Colonic mucosa (tissue), 4 donors: ENCODE measurements at places on chromosomes 5 and 9. TPM values are rescaled to one million over a fixed set of nuclear protein-coding genes. Genes with fewer than 3 reads are reported as not detected.

GRCh38 chr5:72191404-72191803, 84.1 kb downstream of the MAP1B start:
- no peak overlapping the region for H3K4me3 ChIP-seq
- H3K4me1 ChIP-seq, result no peaks in the 10 kb centered on the region
- DNase-seq, result no peak
- H3K36me3 ChIP-seq, result no peaks in the 10 kb centered on the region
- H3K27ac ChIP-seq, result no peak overlapping the region

GRCh38 chr9:121566481-121567465, 67.1 kb upstream of the GGTA1 start:
- DNase-seq, result no peak
- no peaks in the 10 kb centered on the region for H3K27me3 ChIP-seq
- H3K4me3 ChIP-seq, result peak overlapping the region; percentile 7
- H3K4me1 ChIP-seq, result no peaks in the 10 kb centered on the region
- H3K36me3 ChIP-seq, result no peaks in the 10 kb centered on the region
- no peak overlapping the region for H3K27ac ChIP-seq

- no peak overlapping the region for H3K27ac ChIP-seq
- no peaks in the 10 kb centered on the region for H3K36me3 ChIP-seq
- no peak for DNase-seq
- no peaks in the 10 kb centered on the region for H3K4me1 ChIP-seq
Observed at GRCh38 chr9:16521868-16522411, 348.5 kb downstream of the BNC2 start.

- peak overlapping the region; percentile 58 for H3K4me3 ChIP-seq
- H3K27me3 ChIP-seq, result no peaks in the 10 kb centered on the region
- H3K4me1 ChIP-seq, result peaks cover 7% of the 10 kb centered on the region
Observed at GRCh38 chr9:128276574-128277270, 646 bp downstream of the SWI5 start.

GRXCR2 gene
- total RNA-seq, result not detected

SHOC1 gene
- not detected for total RNA-seq

DNA sequence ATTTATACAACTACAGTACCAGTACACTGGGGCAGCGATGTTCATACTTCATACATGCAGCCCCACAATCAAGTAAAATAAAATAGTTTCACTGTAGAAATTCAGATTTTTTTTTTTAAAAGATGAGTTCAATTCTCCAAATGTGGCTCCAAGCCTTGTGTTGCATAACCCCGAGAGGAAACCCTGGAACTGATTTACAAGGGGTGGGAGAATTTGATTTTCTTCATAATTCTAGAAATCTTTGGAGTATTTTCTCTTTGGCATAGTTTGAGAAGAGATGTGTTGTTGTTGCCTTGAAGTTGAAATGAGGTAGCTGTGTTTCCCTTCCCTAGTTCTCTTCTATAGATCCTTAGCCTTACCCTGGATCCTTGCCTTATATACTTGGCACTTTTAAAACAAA, 3.1 kb downstream of the RHOBTB3 start:
- H3K4me1 ChIP-seq, result peaks cover 6% of the 10 kb centered on the region
- no peak for DNase-seq
- no peaks in the 10 kb centered on the region for H3K27me3 ChIP-seq
- no peaks in the 10 kb centered on the region for H3K36me3 ChIP-seq

DNA sequence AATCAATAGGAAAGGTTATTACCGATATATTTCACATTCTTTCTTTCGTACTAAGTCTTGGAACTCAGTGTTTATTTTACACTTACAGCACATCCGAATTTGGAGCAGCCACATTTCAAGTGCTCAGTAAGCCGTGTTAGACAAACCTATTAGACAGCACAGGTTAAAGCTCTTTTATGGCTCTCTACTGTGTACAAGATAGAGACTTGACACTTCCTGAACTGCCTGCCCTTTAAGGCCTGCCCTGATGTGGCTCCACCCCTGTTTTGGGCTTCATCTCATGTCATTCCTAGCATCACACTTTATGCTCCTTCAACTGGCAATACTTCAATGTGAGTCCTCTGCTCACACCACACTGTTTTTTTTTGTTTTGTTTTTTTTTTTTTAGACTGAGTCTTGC, 23.5 kb upstream of the SUSD1 start:
- no peak overlapping the region for H3K27ac ChIP-seq
- H3K4me1 ChIP-seq, result no peaks in the 10 kb centered on the region
- peak; percentile 62 for DNase-seq
- no peaks in the 10 kb centered on the region for H3K36me3 ChIP-seq
- no peak overlapping the region for H3K4me3 ChIP-seq

GRCh38 chr5:132063090-132063911, 2.8 kb downstream of the IL3 start:
- H3K4me1 ChIP-seq, result no peaks in the 10 kb centered on the region
- no peak overlapping the region for H3K27ac ChIP-seq
- H3K27me3 ChIP-seq, result no peaks in the 10 kb centered on the region
- H3K36me3 ChIP-seq, result no peaks in the 10 kb centered on the region

DNA sequence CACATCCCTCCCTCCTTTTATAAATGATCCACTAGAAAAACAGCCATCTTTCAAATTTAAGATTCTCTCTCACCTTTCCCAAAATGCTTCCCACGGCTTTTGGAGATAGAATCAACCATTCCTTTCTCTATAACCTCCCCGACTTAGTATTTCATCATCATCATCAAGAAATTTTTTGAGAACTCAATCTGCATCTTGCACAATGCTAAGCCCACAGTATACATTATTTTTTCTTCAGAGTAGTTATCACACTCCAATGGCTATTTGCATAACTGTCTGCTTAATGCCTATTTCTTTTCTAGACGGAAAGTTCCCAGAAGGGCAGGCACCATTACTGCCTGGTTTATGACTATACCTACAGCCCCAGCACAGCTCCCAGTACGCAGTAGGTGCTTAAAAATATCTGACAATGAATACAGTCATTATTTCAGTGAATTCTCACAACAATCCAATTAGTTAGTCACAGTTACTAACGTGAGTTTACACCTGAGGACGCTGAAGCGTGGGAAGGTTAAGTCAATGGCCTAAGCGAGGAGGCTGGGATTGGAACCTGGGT, 212.7 kb downstream of the TTLL11 start:
- no peaks in the 10 kb centered on the region for H3K27me3 ChIP-seq
- no peak overlapping the region for H3K27ac ChIP-seq
- no peaks in the 10 kb centered on the region for H3K4me1 ChIP-seq
- H3K36me3 ChIP-seq, result no peaks in the 10 kb centered on the region

DMRT2 gene
- total RNA-seq, result 8.7 TPM

DNA sequence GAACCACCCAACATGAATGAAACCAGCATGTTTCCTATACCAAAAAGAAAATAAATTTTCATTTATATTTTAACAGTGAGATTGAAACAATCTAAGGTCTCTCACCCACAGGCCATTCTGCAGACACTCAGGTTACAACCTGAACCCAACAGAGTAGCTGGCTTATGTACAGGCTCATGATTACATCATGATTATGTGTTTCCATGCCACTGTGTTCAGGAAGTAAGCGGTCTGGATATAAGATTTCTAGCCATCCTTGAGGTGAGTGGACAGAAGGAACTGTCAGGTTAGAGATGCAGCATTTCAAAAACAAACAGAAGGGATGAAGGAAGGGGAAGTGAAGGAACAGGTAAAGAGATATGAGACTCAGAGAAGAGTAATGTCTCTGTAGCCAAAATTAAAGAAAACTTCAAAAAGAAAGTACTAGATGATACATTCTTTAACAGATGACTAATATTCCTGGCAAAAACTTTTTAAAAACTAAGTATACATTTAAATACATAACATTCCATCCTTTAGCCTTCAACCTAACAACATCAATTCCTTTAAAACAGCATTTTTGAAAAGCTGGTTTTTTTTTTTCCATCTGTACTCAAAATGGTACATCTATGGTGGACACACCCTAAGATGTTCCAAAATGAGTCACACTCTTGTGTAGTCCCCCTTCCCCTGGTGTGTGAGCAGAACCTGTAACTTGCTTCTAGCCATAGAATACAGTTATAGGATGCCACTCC, 119.8 kb downstream of the LPAR1 start:
- H3K36me3 ChIP-seq, result no peaks in the 10 kb centered on the region
- H3K4me3 ChIP-seq, result no peak overlapping the region
- H3K4me1 ChIP-seq, result no peaks in the 10 kb centered on the region
- no peak for DNase-seq
- H3K27ac ChIP-seq, result no peak overlapping the region

- no peaks in the 10 kb centered on the region for H3K4me1 ChIP-seq
- H3K27ac ChIP-seq, result no peak overlapping the region
- H3K27me3 ChIP-seq, result no peaks in the 10 kb centered on the region
- H3K4me3 ChIP-seq, result no peak overlapping the region
- H3K36me3 ChIP-seq, result no peaks in the 10 kb centered on the region
Observed at GRCh38 chr9:114696814-114697544, 15.0 kb upstream of the TEX48 start.

- H3K27ac ChIP-seq, result no peak overlapping the region
- H3K36me3 ChIP-seq, result no peaks in the 10 kb centered on the region
- H3K27me3 ChIP-seq, result no peaks in the 10 kb centered on the region
- no peak overlapping the region for H3K4me3 ChIP-seq
- H3K4me1 ChIP-seq, result no peaks in the 10 kb centered on the region
- DNase-seq, result no peak
Observed at GRCh38 chr5:137341831-137342230, 157.3 kb downstream of the SPOCK1 start.

DNA sequence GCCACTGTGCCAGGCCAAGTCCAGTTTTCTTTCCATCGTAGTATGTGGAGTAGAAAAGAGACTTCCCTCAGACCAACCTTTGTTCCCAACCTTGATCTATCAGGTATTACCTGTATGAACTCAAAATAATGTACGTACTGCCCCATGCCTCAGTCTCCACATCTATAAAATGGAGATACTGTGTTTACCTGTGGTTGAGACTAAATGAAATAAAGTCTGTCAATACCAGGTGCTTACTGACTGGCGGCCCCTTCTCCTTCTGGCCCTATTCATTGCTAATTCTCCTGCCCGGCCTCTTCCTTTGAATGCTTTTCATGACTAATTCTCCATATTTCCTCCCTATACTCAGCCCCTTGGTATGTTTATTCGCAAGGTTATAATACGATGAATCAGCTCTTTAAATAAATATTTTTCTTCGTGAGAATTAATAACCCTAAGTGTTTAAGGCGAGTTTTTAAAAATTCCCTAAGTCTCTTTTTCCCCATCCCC, 89.6 kb upstream of the BASP1 start:
- H3K36me3 ChIP-seq, result no peaks in the 10 kb centered on the region
- no peak for DNase-seq
- H3K4me1 ChIP-seq, result no peaks in the 10 kb centered on the region
- no peak overlapping the region for H3K4me3 ChIP-seq
- no peak overlapping the region for H3K27ac ChIP-seq

CACNA1B gene
- 0.42 TPM for total RNA-seq

SPINK7 gene
- total RNA-seq, result not detected

GRCh38 chr5:58544926-58545325, 37.9 kb upstream of the RAB3C start:
- no peak overlapping the region for H3K27ac ChIP-seq
- H3K27me3 ChIP-seq, result no peaks in the 10 kb centered on the region
- no peak for DNase-seq
- no peaks in the 10 kb centered on the region for H3K36me3 ChIP-seq
- H3K4me1 ChIP-seq, result no peaks in the 10 kb centered on the region

GRCh38 chr5:118478852-118479251, 509.5 kb downstream of the DTWD2 start:
- H3K27me3 ChIP-seq, result no peaks in the 10 kb centered on the region
- H3K4me3 ChIP-seq, result no peak overlapping the region
- H3K36me3 ChIP-seq, result no peaks in the 10 kb centered on the region
- no peaks in the 10 kb centered on the region for H3K4me1 ChIP-seq
- no peak for DNase-seq
- no peak overlapping the region for H3K27ac ChIP-seq

C1QTNF3 gene
- total RNA-seq, result 2.7 TPM

FOXI1 gene
- total RNA-seq, result 0.16 TPM

DNA sequence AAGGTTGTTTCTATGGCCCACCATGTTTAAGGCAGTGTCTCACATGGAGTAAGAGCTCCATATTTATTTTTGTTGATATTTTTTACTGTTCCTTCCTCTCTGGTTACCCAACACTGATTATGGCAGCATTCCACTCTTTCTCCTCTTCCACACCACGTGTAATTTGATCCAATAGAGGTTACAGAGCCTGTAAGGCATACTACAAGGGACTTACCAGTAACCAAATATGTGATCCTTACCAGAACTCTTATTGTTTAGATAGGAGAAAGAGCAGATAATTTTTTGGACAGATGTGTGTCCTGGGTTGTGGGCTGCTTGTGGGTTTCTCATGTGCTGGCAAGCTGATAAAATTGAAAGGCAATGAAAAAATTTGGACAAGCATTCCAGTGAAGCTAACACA, 261.3 kb downstream of the TMEM167A start:
- H3K27me3 ChIP-seq, result no peaks in the 10 kb centered on the region
- no peak for DNase-seq
- H3K27ac ChIP-seq, result no peak overlapping the region
- H3K36me3 ChIP-seq, result no peaks in the 10 kb centered on the region
- H3K4me3 ChIP-seq, result no peak overlapping the region

- H3K27me3 ChIP-seq, result no peaks in the 10 kb centered on the region
- no peak for DNase-seq
- no peaks in the 10 kb centered on the region for H3K36me3 ChIP-seq
Observed at GRCh38 chr5:40801771-40802562, 3.8 kb upstream of the PRKAA1 start.

DNA sequence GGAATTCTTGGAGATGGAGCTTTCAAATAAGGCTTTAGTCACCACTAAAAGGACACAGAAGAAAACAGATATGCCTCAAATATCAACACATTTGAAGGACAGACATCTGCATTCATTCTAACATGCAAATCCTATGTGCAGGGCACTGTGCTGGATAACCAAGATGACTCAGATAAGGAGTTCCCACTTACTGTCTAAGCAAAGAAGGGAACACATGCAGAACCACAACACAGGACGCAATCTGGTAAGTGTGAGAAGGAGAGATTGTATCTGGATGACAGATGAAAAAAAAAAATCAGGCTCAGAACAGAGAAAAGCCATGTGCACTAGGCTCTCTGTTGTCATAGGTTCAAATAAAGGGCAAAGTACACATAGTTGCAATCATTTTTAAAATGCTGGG, 42.5 kb downstream of the ELAVL2 start:
- no peaks in the 10 kb centered on the region for H3K4me1 ChIP-seq
- DNase-seq, result no peak
- no peak overlapping the region for H3K4me3 ChIP-seq
- H3K36me3 ChIP-seq, result no peaks in the 10 kb centered on the region

DNA sequence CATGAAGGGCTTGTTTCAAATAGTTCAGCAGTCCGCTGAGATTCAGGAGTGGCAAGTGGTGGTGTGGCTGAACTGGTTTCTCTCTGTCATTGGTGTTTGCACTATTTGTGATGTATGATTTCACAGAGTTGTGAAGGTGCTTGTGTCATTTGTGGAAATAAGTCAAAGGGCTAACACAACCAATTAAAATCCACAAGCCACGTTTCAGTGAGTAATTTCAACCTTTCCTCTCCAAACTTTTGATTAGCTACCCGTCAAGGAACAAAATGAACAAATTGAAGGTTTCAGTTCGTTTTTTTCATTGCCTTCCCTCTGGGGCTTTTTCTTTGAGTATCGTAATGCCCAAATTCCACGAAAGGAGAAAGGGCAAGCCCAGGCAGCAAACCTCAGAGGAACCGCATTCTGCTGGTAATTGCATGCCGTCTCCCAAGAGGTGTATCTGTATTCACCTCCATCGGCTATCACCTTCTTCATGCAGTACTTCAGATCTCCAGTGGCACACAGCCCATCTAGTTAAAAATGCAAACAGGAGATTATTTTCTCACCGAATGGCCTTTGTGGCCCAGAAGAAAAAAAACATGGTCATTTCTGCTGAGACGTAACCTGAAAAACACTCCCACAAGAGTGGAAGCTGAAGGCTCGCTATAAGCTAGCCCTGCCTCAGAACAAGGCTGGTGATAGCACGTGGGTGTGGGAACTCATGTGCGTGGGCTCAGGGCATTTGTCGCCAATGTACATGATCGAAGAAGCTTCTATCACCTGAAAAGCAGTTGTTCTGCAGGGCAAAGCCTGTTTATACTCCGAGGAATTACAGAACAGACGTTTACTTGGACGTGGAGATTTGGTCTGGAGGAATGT, 197.1 kb downstream of the NR3C1 start:
- H3K27me3 ChIP-seq, result no peaks in the 10 kb centered on the region
- no peak overlapping the region for H3K4me3 ChIP-seq
- no peaks in the 10 kb centered on the region for H3K36me3 ChIP-seq
